Posterior vena cava (tissue), 2 donors: ENCODE measurements at places on chromosomes 4 and X. TPM values are rescaled to one million over a fixed set of nuclear protein-coding genes. Genes with fewer than 3 reads are reported as not detected.

The RIPPLY1 gene
- not detected for total RNA-seq

DNA sequence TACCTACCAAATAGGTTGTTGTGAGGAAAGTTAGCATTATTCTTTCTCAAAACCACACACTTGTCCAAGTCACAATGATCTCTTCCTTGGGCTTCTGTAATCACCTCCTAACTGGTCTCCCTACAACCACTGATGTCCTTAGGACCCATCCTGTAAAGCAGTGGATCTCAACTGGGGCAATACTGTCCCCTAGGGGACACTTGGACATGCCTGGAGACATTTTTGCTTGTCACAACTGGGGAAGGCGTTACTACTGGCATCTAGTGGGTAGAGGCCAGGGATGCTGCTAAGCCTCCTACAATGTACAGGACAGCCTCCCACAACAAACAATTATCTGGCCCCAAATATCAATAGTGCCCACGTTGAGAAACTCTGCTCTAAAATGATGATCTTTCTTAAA, 118.7 kb upstream of the AP1S2 start:
- no peak for DNase-seq

The UGT2A3 gene
- total RNA-seq = not detected

- DNase-seq = peak; percentile 52
Observed at GRCh38 chr4:4851906-4852305, 7.6 kb upstream of the MSX1 start.

DNA sequence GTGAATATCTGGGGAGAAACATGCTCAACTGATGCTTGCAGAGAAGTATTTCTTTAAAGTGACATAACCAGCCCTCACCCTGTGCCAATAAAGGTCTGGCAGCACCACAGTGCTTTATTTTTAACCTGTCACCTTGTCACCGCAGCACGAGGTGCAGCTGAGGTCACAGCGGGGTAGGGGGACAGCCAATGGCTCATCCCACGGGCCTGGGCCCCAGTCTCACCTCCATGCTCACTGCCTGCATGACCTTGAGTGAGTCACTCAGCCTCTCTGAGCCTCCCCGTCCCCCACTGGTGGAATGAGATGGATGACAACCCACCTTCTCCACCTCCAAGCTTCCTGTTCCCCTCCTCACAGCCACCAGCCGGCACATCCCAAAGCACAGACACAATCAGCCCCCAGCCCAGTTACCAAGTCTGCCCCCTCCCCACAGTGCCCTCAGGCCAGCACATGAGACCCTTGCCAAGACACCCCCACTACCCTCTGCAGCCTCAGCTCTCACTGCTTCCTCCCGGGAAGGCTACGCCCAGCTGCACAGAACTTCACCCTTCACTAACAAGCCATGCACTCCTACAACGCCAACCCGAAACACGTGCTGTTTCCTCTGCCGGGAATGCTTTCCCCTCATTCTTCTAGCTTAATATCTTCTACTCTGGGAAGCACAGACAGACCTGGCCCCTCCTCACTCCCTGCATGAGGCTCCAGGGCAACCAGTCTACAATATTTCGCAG, 24.9 kb upstream of the MAN2B2 start:
- DNase-seq = no peak

The MMGT1 gene
- total RNA-seq = 38.5 TPM

DNA sequence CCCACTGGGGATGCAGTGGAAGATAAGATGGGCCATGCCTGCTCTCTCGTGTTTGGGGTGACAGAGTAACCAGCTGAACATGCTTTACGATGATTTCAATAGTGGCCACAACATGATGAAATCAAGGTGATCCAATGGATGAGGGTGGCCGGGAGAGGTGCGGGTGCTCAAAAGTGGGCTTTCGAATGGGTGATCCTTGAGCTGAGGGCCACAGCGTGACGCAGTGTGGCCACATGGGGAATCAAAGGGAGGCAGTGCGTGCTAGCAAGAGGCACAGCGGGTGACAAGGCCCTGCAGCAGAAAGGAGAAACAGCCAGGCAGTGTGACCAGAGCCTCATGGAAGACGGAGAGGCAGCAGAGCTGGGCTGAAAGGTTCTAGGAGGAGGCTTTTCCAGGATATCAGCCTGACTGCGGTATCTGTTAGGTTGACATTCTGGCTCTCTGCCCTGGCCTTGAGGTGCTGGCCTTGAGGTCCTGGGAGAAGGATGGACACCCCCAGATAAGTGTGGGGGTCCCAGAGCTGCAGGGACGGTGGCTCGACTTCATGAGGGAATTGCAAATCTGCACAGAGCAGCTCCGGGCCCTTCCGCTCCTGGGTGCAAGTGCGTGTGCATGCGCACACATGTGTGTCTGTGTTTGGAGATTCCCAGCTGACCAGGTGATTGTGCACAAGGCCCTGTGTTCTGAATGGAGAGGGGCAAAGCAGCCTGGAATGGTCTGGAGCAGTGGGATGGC, 38.0 kb upstream of the GPR78 start:
- DNase-seq = peak; percentile 72

- DNase-seq = no peak
Observed at GRCh38 chrX:150476164-150476699, 92.2 kb upstream of the MTM1 start.

The ZNF157 gene
- 0.19 TPM for total RNA-seq

The MAGEC3 gene
- total RNA-seq = 0.29 TPM

GRCh38 chr4:94892051-94892450, 134.3 kb downstream of the BMPR1B start:
- no peak for DNase-seq

GRCh38 chrX:79117078-79117477, 27.4 kb upstream of the GPR174 start:
- DNase-seq = no peak

The HSFX2 gene
- not detected for total RNA-seq

- peak; percentile 60 for DNase-seq
Observed at GRCh38 chr4:65669111-65670019, 924 bp downstream of the EPHA5 start.

GRCh38 chr4:14934704-14935390, 67.4 kb upstream of the CPEB2 start:
- no peak for DNase-seq

DNA sequence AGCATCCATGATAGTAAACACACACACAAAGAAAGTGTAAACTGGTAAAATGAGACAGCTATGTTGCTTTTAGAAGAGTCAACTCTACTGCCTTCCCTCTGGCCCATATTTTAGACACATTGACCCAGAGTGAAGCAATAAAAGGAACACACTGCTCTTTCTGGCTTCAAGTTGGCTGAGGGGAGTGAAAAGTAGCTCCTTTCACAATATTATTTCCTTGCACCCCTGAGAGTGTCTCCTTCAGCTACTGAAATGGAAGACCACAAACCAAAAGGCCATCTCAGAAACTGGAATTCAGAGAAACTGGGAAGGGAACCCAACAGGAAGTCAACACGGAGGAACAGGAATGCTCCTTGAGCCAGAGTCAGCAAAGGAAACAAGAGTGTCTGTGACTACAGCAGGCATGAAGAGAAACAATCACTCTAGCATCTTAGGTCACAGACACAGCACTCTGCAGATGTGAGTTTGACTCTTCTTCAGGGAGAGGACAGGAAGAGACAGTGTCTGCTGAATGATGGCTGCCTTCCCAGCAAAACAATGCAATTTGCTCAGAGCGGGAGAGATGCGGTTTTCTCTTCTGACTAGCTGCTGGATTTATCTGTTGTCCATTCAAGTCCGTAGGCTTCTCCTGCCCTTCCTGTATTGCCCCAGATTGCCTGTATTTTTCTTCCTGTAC, 106.7 kb downstream of the SPATA18 start:
- DNase-seq = no peak

- no peak for DNase-seq
Observed at GRCh38 chrX:23524467-23524866, 142.8 kb upstream of the PRDX4 start.

- no peak for DNase-seq
Observed at GRCh38 chr4:99028187-99028586, 32.7 kb downstream of the METAP1 start.

DNA sequence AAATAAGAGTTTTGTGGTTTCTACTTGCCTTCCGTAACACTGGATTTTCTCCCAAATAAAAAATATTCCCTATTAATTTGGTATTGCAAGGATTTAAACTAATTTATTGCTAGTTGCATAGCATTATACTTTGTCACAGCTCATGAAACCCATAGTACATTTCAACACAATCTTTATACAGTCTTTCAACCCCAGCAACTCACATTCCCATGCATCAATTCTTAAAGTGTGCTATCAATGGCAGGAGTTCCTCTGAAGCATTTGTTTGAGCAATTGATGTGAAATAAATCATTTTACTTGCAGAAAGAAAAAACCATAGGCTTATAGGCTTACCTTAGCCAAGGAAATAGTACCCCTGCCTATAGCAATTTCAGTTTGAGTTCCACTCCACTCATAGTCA, 251.9 kb downstream of the PAPSS1 start:
- DNase-seq = no peak

DNA sequence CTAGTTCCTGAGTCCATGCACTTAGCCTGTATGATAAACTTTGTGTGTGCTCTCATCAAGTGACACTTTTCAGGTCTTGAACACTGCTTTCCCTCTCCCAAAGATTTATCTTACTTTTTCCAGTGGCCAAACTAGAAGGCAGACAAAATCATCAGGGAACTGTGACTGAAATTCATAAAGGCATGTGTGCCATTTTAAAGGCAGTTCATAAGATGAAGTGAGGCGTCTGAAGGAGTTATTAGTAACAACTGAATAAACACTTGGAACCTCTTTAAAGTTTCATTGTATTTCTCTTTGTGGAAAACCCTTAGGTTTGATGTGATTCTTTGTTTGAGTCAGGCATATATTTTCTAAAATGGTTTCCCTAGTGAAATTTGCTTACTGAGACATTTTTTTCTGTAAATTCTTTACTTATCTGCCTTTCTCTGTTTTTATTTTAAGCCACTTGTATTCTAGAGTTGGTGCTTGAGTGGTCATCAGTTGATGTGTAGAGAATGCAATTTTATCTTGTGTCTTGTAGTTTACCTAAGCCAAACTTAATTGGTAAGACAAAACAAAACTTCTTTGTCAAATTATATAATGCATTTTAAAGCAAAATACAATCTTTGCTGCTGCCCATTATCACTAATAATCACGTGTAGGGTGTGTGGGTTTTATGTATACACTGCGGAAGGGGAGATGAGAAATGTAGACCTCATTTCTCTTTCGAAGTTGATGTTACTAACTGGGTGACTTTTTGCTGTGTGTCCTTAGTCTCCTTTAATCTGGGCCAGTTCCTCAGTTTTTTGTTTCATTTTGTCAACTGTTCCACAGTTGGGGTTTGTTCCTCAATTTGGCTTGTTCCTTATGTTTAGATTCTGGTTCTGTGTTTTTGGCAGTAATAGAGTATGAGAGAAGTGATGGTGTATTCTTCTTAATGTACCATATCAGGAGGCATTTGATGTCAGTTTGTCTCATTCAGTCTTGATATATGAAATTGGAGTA, 56.8 kb downstream of the RBPJ start:
- DNase-seq = no peak

DNA sequence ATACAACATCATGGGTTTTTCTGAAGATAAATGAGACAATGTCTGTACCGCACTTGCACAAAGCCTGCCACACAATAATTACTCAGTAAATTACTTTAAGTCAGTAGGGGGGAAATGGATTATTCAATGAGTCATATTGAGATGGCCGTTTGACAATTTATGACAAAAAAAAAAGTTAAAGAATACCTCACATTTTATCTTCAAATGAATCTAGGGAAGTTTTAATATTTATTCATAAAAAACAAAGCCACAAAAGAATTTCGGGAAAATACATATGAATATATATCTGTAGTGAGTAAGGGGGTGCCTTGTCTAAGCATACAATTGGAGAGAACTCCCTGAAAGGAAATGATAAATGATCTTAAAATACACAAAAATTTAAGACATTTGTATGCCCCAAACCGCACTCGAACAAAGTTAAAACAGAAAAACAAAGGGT, 197.0 kb upstream of the SLC7A11 start:
- DNase-seq = no peak

GRCh38 chrX:118197730-118198129, 81.1 kb upstream of the KLHL13 start:
- no peak for DNase-seq

DNA sequence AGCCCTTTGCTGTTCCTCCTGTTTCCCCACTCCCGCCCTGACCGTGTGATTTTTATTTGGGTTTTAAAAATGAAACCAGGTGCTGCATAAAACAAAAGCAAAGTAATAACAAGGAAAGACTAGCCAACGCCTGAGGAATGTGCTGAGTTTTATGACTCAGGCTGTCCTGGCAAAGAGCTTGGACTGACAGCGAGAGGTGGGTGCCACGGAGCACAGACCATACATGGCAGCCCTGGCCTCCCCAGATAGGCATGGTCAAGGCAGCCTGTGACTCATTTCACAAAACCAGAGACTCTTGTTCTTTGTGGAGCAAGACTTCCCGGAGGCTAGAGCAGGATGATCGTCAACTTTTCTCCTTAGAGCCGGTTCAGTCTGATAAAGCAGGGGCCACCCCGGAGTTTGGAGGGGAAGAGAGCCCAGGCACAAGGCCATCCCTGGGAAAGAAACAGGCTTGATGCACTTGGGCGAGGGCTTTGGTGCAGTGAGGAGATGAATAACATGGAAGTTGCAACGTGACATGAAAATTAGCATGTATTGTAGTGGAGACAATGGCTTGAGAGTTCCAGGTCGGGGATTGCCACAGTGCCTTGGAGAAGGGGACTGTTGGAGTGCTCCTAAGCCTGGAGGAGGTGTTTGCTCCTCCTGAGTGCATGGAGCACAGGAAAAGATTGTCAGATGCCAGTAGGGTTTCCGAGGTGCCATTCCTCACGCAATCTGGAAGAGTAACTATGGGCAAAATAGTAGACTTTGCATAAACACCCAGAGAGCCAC, 54.8 kb downstream of the C4orf51 start:
- DNase-seq = peak; percentile 93

DNA sequence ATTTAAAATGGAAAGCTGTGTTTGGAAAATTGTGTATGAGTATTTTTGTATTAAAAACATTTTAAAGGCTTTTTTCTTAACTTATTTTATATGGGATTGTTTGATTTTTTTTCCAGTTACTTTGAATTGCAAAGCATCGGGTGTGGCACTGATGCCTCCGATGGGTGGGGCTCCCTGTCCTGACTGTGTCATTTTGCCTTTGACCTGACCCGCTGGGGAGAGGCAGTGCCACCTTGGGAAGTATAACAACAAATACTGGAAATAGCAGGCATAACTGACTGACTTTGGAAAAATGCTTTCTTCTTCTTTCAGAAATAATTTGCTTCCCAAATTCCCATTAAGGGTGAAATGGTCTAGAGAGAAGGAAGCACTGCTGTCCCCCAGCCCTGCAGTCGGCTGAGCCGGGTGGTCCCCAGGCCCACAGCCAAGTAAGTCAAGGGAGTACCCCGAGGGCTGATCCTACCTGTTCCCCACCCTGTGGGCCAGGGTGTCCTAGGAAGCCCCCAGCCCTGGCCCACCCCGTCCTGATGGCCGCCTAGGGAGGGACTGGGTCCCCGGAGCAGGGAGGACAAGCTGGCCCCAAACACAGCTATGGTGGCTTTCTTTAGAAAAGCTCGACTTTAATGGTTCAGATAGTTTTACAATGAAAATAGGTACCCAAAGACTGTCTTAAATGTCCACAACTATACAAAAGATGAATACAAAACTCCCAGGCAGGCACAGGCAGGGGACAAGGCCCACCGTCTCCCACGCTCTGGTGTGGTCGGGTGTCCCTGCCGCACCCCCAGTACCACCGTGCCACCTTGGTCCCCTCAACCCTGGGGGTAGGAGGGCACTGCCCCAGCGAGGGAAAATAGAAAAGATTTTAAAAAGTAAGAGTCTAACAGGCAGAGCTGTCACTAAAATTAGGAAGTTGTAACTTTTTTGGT, 26.4 kb downstream of the NELFA start:
- peak; percentile 66 for DNase-seq
